Tibial nerve (tissue), 4 donors: ENCODE measurements at places on chromosomes 3 and 15. TPM values are rescaled to one million over a fixed set of nuclear protein-coding genes. Genes with fewer than 3 reads are reported as not detected.

DNA sequence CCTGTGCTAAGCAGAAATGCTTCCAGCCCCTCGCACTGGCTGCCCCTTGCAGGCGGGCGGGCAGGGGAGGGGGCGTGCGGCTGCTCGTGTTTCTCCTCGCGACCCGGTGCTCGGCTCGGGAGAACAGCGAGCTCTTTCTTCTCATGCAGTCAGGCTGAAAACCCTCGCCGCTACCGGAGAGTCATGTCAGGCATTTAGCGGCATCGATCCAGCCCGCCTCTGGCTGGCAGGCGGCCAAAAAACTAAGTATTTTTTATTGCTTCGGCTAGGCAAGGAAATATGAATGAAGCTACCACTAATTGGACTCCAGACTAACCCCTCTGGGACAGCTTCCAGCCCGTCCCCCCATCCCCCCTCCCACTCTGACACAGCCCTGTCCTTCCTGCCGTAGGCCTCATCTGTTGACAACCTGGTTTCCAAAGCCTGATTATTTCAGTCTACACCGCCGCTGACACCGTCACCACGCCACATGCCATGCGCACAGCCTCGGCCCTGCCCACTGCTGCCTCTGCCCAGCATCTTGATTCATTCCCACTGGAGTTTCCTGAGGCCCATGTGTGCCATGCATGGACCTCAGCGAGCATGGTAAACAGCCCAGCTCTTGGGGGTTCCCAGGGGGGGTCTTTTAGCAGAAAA is 35.3 kb downstream of the TLE3 start:
- DNase-seq: peak; percentile 61

The CCR3 gene
- not detected for total RNA-seq

The ARHGAP31 gene
- total RNA-seq: 46.5 TPM

The STAB1 gene
- 167 TPM for total RNA-seq
